Cerebellar cortex (tissue), 1 donor: ENCODE measurements at places on chromosomes 12 and 14.

GRCh38 chr14:90574188-90575131 is 177.6 kb downstream of the CALM1 start:
- DNase-seq, result peak; percentile 78

GRCh38 chr14:96824283-96824682 is 27.1 kb downstream of the VRK1 start:
- DNase-seq, result no peak

- DNase-seq, result no peak
Measured at GRCh38 chr12:5022025-5022424, 21.7 kb upstream of the KCNA5 start.

DNA sequence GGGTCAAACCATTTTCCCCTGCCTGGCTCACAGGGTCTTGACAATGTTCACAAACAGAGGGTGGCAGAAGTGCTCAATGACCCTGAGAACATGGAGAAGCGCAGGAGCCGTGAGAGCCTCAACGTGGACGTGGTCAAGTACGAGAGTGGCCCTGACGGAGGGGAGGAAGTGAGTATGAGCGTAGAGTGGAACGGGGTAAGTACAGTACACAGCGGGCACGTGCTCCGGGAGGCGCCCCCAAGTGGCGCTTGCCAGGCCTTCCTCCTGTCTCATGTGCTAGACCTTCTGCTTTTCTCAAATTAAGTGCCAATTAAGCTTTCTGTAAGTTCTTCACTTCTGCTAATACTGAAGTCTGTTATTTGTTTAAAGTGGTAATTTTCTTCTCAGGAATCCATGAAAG is 35.9 kb downstream of the XRCC3 start:
- no peak for DNase-seq

DNA sequence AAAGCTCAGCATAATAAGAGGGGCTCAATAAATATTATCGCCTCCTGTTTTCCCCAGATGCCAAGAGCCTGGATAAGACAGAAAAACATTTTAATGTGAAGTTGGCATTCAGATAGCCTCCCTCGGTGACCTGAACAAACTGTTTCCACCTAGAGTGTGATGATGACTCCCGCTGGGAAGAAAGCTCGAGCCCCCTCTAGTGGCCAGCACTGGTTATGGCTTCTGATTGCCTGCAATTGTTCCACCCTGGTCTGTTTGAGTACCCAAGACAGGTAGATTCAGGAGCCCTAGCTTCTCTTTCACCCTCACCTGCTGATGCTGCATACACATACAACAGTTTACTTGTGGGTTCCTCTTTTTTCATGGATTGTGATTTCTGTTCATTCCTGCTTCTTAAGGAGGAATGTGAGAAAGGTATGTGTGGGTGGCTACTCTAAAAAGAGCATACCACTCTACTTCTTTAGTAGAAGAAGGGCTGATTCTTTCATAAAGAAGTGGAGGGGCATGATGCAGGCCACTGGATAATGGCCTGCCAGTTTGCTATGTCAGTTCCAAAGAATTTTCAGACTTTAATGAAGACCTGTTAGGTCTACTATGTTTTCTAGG is 6.4 kb downstream of the ERG28 start:
- DNase-seq, result peak; percentile 80

- DNase-seq, result no peak
Measured at GRCh38 chr14:72881543-72881942, 12.4 kb downstream of the DPF3 start.

DNA sequence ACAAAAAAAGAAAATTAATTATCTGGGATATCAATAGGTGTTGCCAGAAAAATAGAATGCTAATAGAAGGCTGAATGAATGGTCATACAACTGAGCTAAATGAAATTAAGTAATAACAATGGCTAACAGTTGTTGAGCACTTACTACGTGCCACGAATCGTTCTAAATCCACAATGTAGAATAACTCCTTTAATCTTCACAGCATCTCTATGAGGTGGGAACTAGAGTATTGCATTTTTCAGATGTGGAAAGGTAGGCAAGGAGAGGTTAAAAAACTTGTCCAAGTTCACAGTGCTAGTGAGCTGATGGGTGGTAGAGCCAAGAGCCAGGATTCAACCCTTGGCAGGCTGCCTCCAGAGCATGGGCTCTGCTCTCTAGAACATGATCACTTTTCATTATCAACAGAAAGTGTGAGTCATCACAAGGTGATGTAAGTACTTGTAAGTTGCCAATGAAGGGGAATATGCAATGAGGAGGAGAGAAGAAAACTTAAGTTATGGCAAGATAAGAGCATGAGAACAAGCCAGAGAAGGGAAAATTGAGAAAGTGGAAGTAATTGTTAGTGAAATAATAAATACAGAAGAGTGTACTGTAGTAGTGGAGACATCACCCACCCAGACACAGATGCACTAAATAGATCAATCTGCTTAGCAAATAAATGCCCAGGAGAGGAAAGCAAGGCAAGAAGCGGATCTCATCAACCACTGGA is 122.1 kb downstream of the PRKD1 start:
- no peak for DNase-seq

DNA sequence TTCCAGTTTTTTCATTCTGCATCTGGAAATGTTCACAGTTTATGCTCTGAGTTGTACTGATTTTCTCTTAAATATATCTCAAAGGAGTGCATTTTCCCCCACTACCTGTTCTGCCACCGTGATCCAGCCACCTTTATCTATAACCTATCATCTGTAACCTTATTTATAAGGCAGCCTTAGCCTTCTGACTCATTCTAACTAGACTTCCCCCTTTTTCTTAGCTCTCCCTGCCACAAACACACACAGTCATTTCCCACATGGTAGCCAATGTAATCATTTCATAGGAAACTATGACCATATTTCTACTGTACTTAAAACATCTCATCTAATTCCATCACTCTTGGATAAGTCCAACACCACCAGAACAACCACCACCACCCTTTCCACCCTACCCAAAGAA is 10.8 kb upstream of the GYS2 start:
- no peak for DNase-seq

DNA sequence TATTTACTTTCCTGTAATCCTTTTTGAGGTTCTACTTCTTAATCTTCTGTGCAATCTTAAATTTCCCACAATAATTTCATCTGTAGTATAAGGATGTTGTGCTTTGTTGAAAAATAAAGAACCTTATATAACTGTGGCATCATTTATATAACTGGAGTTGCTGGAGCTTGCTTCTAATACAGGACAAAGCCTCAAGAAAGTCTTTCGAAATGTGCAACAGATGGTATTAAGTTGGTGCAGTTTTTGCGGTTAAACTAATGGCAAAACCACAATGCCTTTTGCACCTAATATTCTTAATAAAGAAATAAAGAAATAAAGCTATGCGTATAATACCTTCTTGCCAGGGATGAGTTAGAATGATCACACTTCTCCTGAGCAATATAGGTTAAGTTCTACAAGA is 180.0 kb downstream of the KITLG start:
- no peak for DNase-seq

DNA sequence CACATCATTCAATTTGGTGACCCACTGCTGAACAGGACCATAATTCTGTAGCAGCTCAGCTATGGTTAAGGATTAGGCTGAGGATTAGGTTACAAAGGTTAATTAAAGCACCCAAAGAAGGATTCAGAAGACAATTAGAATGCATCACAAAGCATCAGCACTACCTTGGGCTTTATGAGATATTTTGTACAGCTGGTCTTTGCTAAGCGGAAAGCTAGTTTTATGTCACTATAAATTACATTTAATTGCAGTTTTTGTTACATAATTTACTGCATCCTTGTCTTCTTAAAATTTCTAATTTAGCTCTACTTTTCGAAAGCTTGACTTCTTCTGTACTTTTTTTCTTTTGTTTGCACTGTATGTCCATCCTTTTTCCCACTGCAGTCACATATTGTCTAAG is 711.5 kb downstream of the RPS29 start:
- no peak for DNase-seq

GRCh38 chr12:127125607-127126259 is 1141.2 kb upstream of the TMEM132C start:
- DNase-seq, result no peak

DNA sequence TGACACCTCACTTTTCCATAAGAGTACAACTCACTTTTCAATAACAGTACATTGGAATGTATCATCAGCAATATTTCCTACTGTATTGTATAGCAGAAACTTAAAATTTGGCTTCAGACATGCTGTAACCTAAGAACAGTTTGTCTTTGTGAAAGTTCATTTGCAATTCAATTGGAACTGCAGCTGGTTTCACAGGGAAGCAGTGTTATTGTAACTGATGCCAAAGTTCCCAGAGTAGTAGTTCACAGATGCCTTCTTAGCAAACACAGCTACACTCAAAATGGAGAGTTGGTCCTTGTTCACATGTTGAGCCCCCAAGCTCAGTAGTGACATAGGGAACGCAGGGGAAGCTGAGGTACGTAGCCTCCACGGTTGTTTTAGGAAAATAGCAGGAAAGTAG is 23.3 kb downstream of the PPP1R36 start:
- DNase-seq, result no peak

- no peak for DNase-seq
Measured at GRCh38 chr12:94258593-94258992, 110.2 kb downstream of the PLXNC1 start.

DNA sequence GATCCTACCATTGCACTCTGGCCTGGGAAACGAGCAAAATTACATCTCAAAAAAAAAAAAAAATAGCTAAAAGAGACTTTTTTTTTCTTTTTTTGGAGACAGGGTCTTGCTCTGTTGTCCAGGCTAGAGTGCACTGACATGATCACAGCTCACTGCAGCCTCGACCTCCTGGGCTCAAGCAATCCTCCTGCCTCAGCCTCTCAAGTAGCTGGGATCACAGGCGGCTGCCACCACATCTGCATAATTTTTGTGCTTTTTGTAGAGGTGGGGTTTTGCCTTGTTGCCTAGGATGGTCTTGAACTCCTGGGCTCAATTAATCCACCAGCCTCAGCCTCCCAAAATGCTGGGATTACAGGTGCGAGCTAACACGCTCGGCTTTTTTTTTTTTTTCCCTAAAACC is 11.3 kb downstream of the RALGAPA1 start:
- DNase-seq, result no peak

DNA sequence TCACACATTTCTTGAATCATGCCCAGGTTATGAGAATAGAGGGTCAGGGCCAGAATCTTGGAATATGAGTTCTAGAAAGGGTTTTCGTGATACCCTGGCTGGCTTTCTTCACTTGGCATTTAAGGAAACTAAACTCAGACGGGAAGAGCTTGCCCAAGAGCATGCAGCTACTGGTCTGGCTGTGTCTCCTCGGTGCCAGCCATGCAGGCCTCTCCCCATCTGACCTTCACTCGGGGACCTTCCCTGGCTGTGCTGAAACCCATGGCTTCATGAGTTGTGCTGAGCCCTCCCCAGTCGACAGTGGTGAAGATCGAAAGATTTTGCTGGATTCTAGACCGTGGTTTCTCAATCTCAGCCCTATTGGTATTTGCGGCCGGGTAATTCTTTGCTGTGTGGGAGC is 38.0 kb downstream of the FOXN3 start:
- no peak for DNase-seq

DNA sequence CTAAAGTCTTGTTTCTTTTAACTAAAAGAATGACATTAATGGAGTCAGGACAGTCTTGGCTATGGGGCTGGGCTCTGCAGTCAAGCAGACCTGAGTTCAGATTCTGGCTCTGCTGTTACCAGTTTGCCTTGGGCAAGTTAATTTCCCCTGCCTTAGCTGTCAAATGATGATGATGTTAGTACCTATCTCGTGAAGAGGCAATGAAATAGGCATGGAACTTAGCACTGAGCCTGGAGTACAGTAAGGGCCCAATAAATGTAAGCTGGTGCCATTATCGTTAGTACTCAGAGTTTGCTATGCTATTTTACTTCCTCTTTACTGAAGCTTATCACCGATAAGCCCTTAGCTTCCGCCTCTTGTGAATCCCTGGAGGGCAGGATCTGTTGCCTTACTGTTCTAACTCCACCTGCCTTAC is 8.5 kb downstream of the FBXW8 start:
- no peak for DNase-seq

DNA sequence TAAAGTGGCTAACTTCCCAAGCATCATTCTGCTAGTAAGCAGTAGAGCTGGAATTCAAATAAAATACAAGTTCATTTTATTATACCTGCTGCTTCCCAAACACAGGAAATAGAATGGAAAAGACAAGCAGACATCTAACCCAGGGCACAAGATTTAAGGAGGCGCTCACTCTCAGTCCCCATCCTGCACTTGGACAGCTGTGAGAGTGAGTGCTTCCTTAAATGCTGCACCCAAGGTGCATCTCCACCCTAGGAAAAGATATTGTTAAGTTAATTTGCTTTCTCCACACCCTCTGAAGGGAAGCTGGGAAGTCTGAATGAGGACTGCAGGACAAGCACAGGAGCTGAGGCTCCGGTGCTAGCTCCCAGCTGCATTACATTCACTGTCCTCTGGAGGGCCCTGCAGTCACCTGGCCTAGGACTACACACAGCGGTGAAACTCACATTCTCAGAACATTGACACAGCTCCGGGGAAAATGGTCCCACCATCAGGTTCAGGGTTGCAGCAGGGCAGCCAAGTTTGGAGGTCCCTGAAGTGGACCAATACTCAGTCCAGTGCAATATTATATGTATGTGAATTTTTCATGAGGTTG is 14.2 kb downstream of the HEBP1 start:
- DNase-seq, result peak; percentile 73

DNA sequence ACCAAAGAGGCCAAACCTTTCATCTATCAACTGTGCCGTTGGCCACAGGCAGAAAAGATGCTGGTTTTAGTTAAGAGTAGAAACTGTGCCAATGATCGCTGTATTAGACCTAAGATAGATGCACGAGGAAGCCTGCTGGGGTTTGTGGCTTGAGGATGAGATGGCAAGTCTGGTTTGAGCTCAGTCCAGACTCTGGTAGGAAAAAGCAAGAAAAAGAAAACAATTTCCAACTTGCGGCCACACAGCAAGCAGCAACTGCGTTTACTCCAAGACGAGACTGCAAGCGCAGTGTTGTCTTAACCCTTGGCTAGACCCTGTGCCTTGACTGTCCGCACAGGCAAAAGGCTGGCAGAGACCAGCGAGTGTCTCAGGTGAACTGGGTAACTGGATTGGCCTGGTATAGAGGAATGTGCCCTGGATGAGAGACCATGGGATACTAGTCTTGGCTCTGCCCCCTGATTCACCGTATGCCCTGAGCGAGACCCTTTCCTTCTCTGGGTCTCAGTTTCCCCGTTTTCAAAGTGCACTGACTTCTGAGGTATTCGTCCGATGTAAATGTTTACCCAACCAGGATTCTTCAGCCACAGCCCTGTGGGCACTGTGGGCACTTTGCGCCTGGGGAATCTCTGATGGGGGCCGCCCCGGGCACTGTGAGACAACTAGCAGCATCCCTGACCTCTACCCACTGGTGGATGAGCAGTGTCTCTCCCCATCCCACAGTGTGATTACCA is 113.4 kb downstream of the DICER1 start:
- no peak for DNase-seq

GRCh38 chr12:47192051-47192450 is 112.3 kb upstream of the AMIGO2 start:
- no peak for DNase-seq

DNA sequence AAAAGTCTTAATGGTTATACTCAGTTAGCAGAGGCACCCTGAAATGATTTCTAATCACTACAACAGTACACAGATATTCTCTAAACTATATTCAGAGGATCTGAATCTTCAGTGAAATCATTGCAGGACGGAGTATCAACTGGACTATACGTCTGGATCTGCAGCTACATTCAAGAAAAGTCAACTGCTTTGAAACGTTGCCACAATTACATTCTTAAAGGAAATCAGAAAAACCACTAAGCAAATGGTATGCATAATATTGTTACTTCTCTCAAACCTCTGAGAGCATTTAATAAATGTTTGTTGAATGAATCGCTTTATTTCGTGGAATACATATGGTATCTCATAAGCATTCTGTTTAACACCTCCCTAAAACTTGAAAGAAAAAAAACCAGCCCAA is 67.4 kb downstream of the MED13L start:
- no peak for DNase-seq
